Omental fat pad (tissue), 4 donors: ENCODE measurements at places on chromosomes 7 and 10. TPM values are rescaled to one million over a fixed set of nuclear protein-coding genes. Genes with fewer than 3 reads are reported as not detected.

DNA sequence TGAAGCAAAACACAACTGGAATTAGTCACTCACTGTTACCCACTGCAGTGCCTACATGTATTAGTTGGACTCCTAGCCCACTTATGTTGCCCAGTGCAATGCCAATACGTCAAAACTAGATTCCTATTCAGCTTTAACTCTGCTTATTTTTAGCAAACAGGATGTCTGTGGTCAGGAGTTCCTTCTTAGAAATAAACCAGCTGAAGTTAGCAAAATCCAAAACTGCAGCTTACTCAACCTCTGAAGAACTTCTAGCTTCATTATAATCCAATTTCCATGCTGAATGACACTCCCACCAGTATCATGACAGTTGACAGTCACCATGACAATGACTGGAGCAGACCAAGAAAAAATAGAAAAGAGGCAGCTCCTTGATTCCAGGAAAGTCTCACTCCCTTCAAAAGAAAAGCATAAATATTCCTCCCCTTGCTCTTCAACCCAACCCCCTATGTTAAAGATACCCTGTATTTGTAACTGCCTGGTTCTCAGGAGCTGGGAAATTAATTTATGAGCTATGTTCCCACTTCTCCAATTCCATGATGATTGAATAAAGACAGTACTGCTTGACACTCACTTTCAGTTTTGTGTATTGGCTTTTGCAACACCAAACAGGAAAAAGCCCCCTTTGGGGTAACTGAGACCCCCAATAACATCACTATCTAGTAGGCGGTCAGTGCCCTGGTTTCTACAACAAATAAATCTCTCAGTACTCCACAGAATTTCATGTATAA is 327.4 kb downstream of the SORCS1 start:
- no peak for DNase-seq

Gene FGFBP3
- 0.28 TPM for total RNA-seq

Gene EIF5AL1
- not detected for total RNA-seq

Gene GIMAP2
- total RNA-seq, result 15.1 TPM

Gene TMEM26
- total RNA-seq, result 1.1 TPM

DNA sequence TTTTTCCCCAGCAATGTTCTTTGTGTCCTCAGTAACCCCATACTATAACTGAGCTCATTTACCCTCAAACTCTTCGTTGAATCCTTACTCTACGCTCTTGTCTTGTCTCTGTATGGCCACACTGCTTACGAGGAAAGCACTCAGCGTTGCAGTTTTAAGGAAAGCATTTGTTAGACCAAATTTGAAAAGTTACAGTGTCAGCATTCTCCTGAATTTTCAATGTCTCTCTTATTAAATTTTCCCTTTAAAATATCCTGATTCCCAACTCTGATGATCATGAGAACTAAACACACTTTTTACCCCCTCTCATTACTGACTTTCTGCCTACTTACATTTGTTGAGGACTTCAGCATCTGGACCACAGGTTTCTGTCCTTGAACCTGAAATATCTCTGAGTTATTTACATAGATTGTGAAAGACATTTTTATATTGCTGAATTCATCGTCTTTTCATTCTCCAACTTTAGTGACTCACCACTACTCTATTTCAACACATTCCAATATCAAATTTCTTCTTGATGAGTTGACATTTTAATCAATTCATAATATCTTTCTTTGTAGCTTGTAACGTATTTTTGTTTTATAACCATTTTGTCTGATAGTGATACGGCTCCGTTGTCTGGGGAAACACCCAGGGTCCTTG is 19.8 kb upstream of the VWDE start:
- no peak for DNase-seq

DNA sequence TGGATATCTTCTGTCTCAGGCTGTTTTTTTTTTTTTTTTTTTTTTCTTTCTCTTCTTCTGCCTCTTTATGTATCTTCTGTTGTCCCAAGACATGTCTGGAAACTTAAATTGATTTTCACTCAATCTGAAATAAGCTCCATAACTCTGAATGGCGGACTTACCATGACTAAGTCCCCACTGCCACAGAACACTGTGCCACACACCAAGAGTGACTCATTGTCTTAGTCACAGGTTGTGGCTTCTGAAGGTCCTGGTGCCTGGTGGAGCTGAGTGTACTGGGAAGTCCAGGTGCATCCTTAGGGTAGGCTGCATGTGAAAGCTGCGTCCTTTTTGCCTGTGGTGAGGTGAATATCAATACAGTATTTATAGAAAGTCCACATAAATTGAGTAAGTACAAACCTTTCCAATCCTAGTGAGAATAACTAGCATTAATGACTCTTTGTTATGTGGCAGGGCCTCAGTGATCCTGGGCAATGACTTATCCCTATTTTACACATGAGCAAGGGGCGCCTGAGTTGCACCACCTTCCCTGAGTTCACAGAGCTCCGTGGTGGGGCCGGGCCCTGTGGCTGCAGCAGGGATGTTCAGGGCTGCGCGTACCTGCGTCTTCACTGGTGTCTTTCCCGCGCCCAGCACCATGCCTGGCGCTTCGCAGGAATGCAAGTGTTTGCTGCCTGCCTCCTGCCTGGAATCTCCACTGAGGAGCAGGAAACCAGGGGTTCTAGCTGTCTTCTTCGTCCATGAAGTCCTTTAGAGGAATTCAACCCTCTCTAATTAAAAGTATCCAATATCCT is 4.3 kb downstream of the PFKP start:
- no peak for DNase-seq

GRCh38 chr7:17863095-17863808 is 77.0 kb downstream of the SNX13 start:
- DNase-seq, result no peak

GRCh38 chr7:30717181-30717580 is 34.8 kb upstream of the INMT start:
- no peak for DNase-seq

Gene MRLN
- total RNA-seq, result not detected

Gene SUN3
- not detected for total RNA-seq

Gene FAM25C
- not detected for total RNA-seq

DNA sequence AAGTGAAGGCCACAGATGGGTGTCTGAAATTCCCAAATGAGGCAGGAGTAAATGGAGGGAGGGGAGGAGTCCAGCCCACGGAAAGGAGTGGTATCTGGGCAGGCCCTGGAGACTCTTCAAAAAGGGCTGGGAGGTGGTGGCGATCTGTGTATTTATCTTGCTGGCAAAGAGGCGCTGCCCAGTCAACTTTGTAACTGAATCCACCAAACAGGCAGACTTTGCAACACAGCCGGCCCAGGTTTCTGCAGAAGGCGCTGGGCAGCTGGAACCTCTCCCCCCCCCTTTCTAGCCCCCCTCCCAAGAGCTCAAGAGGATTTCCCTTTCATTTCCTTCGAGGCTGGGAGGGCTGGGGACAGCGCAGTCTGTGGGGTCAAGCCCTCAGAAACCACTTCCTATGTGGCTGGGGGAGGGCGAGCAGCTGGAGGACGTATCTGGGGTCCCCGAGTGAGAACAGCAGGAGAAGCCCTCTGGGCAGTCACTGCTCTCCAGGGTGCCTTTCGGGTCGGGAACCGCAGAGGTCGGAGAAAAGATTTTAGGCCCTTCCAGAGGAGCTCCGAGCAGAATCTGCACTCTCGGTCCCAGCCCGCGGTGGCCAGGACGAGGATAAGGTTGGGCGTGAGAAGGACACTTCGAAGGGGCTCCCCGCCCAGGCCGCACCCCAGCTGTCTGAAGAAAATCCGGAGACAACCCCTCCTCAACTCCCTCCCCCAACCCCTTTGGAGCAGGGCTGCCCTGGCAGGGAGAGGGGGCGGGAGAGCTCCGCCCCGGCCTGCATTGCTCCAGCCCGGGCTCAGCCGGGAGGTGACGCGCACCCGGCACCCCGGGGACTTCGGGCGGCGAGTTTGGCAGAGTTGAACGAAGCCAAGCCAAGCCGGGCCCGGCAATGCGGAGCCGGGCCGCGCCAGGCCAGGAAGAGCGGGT is 965 bp downstream of the ZCCHC24 start:
- peak; percentile 22 for DNase-seq

DNA sequence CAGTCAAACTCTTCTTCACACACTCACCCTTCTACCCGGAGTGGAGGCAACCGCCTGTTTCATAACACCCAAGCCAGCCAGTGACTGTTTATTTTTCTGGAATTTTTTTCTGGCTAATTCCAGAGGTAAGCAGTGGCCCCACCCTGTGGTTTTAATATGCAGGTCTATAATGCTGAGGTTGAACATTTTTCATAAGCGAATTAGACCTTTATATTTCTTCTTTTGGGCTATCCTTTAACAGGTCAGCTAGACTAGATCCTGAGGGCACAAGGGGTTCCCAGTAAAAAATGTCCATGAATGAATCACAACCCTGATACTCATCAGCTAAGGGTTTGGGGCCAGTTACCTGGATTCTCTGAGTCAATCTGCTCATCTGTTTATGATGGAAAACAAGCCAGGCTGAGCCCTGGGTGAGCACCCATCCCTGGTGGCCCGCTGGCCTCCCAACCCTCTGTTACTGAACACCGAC is 76.2 kb downstream of the GRB10 start:
- no peak for DNase-seq

DNA sequence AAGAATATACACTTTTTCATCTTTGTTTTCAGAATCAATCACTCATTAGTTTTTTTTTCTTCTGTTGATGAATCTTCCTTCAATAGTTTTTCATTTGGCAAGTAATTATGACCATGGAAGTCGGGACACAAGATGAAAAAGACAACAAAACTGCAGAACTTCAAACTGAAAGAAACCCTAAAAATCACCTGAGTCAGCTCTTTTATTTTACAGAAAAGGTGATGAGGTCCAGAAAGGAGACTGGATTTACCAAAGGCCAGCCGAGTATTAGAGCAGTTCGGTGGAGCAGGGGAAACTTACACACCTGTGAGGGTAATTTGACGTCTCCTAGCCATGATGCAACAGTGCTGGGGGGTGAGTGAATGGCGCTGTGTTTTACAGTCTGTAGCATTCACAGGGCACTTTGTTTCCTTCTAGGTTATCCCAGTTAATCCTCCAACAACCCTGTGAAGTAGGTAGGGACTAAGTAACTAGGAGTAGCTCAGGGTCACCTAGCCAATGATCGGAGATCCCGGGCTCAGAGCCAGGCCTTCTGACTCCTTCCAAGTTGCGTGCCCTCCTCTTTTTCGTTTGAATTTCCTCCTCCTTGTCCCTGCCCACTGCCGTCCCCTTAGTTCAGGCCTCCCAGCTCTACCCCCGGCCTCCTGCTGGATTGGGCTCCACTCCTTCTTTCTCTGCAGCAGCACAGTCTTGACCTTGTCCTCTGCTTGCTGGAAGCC is 14.0 kb downstream of the RBM20 start:
- DNase-seq, result no peak

DNA sequence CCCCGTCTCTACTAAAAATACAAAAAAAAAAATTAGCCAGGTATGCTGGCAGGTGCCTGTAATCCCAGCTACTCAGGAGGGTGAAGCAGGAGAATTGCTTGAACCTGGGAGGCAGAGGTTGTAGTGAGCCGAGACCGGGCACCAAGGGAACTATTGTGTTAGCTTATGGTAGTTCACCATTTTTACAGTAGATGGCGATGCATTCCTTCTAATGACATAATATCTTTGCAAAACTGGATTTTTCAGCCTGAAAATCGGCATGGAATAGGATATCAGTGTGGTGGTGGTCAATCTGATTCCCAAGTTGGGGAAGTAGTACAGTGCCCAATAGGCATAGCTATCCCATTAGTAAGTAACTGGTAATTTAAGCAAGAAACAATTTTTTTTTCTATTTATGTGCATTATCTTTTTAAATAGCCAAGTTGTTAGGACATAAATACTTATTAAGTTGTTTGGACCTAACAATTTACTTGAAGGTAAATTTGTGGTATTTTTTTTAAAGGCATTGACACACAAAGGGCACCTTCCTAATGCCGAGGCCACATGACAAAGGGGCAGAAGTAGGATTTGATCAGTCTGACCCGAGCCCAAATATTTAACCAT is 17.6 kb upstream of the IMPDH1 start:
- no peak for DNase-seq

- DNase-seq, result no peak
These were observed 22.5 kb upstream of the SH3PXD2A start for GRCh38 chr10:103877861-103878260.

DNA sequence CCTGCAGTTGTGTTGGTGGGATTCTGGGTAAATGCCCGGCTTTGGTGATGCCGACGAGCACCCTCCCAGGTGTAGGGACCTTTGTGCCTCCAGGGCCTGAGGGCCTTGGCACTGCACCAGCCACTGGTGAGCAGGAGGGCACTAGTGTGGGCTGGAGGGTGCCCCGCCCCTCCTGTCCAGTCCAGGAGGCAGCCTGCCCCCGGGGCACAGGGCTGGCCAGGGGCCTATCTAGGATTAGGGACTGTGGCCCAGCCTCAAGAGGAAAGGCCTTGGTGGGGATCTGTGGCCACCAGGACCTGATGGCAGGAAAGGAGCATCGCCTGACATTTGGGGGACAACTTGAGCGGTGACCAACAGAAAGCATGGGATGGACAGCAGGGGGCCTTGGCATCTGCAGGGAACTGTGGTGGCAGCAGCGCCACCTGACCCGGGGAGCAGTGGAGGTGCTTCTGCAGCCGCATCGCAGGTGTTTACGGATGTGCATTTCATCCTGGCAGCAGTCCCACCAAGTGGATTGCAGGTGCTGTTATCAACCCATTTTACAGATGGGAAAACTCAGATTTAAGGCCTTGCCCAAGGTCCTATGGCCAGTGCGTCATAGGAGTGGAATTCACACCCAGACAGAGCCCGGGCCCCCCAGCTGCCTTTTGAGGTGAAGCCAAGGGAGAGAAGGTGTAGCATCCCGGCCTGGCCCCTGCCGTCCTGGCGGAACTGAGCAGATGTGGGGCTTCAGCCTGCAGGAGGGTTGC is 11.1 kb downstream of the ZNF316 start:
- no peak for DNase-seq

Gene DIP2C
- total RNA-seq, result 19.7 TPM

Gene TBL2
- total RNA-seq, result 34.3 TPM

GRCh38 chr10:123327450-123327849 is 173.2 kb downstream of the BUB3 start:
- no peak for DNase-seq

Gene PRPS1L1
- total RNA-seq, result not detected

Gene ATRNL1
- 5.1 TPM for total RNA-seq

DNA sequence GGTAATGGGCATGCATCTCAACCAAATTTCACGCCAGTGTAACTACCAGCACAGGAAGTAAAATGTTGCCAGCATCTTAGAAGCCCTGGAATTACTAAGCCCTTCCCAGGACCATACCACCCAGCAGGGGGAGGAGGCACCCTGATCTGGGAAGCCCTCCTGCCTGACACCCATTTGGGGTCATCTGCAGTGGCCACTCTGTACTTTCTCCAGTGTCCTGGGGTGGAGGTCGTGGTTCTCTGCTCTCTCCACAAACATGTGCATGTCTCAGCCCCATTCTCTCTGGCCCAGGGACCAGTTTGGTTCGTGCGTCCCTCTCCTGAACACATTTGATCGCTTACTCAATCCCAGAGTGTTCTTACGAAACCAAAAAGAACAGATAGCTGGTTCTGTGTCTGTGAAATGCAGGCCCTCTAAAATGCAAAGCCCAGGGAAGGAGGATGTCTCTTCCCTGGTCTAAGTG is 9.4 kb upstream of the LRRC27 start:
- DNase-seq, result no peak

DNA sequence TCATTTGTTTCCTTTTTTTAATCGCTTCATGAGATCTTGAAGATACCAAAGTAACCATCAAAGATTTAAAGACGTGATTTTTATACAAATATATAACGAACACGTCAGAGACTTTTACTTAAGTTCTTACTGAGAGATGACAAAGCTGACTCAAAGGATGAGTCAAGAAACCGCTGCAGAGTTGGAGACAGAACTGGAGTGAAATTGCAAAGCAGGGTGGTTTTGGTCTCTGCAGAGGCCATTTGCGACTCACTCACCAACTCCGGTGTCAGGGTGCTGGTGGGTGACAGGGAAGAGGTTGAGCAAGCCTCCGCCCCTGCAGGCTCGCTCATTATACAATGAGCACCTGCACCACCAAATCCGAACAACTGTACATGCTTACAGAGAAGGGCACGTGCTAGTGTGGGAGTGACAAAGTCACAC is 75.2 kb downstream of the DNAJB6 start:
- DNase-seq, result no peak
